ENCODE measurements at places on chromosomes 13 and 19.

- no peak for DNase-seq
Measured at GRCh38 chr13:73653688-73654087, 480.5 kb downstream of the KLF12 start.

- DNase-seq: no peak
Measured at GRCh38 chr13:111394211-111394922, 73.9 kb downstream of the TEX29 start.

GRCh38 chr13:100767192-100767591, 92.6 kb upstream of the TMTC4 start:
- no peak for DNase-seq

GRCh38 chr19:31110336-31110735, 238.9 kb downstream of the TSHZ3 start:
- no peak for DNase-seq

GRCh38 chr13:94419304-94419924, 60.1 kb downstream of the DCT start:
- no peak for DNase-seq

Measured in GM10248 (cell line).